Stimulated activated CD4-positive, alpha-beta T cell treated with anti-CD3 and anti-CD28 coated beads, Interleukin-2, amount 100 ng/mL, for 24 hours (primary cell): ENCODE measurements at places on chromosomes 7 and 10.
A peak's percentile ranks its signal among the peaks of the same experiment; 100 is the strongest.

- DNase-seq: no peak
Measured at GRCh38 chr7:69813637-69814240, 215.5 kb downstream of the AUTS2 start.

- no peak for DNase-seq
Measured at GRCh38 chr10:112471878-112472487, 25.0 kb downstream of the VTI1A start.

DNA sequence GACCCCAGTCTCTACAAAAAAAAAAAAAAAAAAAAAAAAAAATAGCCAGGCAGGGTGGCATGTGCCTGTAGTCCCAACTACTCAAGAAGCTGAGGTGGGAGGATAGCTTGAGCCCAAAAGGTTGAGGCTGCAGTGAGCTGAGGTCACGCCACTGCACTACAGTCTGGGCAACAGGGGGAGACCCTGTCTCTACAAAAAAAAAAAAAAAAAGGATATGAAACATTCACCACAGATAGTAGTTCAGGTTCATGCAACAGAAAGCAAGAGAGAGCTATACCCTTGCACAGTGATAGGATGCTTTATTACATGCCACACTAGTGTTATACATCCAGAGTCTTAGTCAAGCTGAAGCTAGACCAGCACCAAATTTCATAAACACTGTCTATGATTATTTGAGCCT is 148.4 kb upstream of the KAT6B start:
- DNase-seq: no peak

DNA sequence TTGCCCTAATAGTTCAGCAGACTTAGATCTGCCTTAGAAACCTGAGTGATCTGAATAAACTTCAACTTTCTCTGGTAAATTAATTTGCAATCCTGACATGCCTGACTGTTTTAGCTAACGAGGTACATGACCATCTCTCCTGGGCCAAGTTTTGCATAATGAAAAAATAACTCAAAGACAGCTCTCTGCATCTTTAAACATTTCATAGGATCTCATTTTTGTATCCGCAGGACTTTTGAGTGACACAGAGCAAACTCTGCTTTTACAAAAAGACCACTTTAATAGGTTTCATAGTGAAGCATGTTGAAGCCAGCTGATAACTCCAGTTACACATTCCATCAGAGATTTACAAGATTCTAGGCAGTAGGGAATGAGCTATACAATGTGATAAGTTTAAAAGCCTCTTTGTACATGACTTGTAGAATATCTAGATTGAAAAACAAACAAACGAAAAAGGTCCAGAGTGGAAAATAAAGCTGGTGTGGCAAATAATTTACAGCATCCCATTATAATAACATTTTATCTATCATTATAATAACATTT is 2.1 kb downstream of the PRKG1 start:
- no peak for DNase-seq

DNA sequence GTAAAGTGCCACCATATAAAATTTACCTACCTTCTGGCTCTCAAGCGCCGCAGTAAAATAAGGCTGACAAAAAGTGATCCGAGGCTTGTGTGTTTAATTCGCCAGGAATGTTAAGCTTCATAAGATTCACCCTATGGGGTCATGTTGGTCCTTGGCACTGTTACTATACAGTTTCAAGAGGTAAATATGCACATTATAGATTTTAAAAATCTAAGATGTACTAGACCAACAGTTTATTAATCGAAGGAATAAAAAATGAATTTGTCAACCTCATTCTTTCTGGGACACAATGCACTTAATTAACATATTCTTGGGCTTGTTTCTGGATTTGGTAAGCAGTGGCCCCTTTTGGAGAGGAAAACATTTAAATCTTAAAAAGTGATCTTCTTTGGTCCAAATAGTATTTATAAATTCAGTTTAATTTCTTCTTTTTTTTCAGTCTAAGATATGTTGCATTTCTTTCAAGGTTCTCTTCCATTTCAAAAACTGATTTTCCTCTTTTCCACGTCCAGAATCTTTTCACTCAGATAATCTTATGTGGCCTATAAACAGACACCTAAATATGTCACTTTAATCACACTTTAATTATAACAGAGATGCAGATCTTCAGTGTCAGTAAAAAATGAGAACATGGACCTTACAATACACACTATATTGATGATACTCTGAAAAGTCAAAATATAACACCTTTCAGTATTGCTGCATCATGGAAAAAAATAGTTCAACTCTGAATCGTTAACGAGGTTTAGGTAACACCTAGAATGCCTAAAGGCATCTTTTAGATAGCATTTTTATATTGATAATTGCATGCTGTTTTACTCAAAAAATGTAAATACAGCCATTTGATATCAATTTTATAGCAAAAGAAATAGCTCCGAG is 3.8 kb upstream of the SKIDA1 start:
- no peak for DNase-seq

DNA sequence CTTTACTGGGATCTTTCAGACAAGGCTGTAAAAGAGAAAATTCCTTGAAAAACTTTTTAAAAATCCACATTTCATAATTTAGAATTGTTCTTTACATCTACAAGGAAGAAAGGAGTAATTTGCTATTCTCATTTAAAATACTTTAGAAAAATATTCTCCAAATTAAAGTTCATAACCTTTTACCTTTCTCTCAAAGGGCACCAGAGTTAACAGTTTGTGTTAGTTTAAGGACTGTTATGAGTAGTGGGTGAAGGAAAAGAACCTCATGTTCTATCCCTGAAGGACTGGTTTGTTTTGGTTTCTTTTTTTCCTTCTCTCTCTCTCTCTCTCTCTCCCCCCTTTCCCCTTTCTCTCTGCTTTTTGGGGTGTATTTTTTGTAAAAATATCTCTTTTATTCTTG is 4.1 kb downstream of the AGMO start:
- no peak for DNase-seq

DNA sequence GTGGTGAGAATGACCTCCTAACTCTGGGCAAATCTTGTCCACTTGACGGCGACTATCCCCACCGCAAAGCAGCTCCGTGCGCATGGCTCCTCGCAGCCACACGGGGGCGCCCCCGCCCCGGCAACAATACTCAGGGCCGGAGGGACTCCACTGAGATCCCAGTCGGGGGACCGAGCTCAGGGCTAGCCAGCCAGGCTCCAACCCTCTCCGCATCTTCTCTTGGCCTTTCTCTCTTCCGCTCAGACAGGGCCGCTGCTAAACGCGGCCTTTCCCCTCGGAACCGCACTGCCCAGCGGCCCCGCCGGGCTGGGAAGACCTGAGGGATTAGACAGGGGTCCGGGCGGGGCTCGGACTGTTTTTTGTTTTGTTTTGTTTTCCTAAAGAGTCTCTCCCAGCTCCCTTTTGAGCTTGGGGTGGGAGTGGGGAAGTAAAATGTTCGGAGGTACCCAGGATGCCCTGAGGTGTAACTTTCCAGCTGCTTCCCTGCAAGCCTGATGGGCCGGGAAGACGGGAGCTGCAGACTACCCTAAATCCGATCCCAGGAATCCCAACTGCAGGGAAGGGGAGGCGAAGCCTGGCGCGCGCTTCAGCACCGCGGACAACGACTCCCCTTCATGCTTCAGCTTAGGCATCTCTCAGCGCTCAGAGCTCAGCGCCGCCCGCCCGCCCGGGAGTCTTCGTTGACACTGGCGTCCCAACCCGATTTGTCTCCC is 2.7 kb downstream of the KCNIP2 start:
- DNase-seq: peak; percentile 82

GRCh38 chr10:66209025-66209424 is 716.8 kb upstream of the LRRTM3 start:
- no peak for DNase-seq

- DNase-seq: no peak
Measured at GRCh38 chr7:127702052-127702652, 50.2 kb downstream of the SND1 start.

DNA sequence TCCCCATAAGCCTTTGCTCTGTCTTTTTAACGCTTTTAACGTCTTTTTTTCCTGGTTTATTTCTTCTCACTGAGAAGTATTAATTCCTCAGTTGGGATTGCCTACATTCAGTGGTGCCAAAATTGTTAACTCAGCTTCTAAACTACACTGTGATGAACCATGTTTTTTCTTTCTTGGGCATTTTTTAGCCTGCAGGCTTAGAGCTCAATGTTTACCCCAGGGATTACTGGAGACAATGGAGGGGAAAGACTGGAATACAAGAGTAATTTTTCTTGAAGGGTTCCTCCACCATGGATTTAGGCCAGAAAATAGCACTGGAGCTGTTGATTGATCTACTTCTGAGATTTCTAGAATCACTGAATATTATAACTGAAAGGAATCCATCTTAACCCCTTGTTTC is 19.8 kb downstream of the STAMBPL1 start:
- DNase-seq: no peak

DNA sequence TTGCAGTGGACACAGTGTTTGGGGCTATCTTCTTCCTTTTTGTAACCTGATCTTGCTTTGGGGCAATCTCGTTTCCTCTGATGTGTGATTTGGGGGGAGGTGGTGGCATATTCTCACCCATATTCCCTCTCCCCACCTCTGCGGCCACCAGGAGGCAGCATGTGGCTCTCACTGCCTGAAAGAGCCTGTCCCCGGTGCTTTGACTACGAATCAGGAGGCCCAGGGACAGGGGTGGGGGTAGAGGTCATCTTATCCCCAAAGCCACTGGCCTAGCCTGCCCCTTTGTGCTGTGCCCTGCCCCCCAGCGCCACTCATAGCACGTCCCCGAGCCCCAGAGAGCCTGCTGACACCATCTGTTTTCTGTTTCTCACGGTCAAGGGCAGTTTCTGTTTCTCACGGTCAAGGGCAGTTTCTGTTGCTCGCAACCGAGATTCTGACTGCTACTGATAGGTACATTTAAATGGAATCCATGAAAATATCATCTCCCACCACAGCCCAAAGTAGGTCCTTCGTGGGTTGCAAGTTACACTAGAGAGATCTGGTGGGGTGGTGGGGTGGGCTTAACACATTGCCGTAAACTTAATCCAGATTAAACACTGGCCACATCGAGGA is 28.2 kb downstream of the PHYH start:
- DNase-seq: peak; percentile 54

DNA sequence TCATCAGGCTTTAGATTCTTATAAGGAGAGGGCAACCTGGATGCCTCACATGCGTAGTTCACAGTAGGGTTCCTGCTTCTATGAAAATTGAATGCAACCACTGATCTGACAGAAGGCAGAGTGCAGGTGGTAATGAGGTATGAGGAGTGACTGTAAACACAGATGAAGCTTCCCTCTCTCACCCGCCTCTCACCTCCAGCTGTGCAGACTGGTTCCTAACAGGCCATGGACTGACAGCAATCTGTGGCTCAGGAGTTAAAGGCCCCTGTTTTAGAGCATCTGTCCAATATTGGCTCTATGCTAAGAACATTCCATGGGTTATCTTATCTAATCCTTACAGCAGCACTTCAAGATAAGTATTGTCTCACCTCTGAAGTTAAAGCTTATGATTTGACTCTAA is 213.5 kb upstream of the NRP1 start:
- DNase-seq: no peak

DNA sequence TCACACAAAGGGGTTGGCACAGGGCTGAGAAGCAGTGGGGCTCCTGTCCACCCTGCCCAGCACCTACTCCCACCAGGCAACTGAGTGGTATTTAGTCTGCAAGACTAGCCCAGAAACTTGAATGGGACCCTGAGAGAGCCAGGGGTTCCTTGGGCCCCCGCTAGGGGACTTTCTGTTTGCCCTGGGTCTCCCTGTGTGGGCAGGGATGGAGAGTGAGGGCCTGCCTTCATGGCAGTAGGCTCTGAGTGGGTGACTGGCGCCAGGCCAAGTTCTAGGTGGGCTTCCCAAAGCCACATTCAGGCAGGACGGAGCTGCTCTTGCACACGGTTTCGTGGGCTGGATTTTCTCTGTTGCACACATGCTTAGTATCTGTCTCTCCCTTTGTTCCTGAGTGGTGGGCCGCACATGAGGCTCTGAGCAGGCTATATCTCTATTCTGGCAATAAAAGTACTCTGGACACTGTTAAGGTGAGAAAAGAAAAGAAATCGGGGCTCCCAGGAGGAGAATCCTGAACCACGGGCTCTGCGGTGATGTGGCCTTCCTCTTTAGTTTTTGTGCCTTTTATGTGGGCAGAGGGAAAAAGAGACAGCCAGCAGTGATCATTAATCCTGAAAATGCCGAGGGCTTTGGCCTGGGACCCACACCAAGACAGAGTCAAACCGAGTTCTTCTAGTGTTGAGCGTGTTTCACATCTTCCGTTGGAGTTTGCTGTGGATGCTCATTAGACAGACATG is 26.9 kb downstream of the IL2RA start:
- DNase-seq: peak; percentile 23

DNA sequence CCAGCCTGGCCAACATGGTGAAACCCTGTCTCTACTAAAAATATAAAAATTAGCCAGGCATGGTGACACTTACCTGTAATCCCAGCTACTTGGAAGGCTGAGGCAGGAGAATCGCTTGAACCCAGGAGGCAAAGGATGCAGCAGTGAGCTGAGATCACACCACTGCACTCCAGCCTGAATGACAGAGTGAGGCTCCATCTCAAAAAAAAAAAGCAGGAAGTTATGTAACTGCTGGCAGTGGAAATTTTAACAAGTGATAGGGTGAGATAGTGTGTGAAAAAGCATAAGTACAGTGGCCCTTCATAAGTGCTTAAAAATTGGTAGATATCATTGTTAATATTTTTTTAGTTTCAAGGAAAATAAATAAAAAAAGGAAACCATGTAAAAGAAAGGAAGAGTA is 12.3 kb downstream of the AKR1C3 start:
- DNase-seq: no peak

DNA sequence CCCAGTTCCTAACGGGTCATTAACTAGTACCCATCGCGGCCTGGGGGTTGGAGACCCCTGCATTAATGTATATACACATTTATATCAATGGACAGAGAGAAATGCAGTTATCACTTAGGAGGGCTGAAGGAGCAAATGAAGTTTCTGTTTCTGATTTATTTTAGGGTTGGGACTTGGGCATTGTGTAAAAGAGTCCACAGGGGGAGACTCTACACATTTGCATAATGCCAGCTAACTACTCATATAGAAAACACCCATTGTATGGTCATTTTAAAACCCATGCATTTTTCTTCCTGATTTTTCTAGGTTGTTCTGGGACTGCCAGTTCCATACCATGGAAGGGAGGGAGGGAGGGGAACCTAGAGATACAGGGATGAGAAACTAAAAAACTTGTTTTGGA is 23.5 kb downstream of the BCCIP start:
- no peak for DNase-seq

GRCh38 chr10:7438196-7438986 is 27.6 kb upstream of the SFMBT2 start:
- no peak for DNase-seq

DNA sequence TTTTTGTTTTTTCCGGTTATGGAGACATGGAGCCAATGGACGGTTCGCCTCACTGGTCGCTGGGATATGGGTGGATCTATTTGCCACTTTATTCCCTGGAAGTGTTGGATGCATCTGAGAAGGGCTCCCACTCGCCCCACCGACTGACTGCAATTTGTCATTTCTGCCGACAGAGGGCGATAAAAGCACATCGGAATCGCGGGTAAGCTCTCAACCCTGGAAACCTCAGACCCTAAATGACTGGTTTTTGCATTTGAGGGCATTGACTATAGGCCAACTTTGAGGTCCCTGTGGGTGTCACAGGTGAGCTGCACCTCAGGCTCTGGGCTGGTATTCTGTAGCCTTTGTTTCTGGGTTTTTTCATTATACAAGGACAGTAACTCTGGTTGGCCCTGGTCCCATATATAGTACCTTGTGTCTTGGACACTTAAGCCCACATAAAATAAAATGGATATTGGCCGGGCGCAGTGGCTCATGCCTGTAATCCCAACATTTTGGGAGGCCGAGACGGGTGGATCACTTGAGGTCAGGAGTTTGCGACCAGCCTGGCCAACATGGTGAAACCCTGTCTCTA is 11.9 kb upstream of the OPALIN start:
- peak; percentile 54 for DNase-seq
